Pulmonary artery endothelial cell (primary cell): ENCODE measurements at places on chromosomes 6 and 20.

DNA sequence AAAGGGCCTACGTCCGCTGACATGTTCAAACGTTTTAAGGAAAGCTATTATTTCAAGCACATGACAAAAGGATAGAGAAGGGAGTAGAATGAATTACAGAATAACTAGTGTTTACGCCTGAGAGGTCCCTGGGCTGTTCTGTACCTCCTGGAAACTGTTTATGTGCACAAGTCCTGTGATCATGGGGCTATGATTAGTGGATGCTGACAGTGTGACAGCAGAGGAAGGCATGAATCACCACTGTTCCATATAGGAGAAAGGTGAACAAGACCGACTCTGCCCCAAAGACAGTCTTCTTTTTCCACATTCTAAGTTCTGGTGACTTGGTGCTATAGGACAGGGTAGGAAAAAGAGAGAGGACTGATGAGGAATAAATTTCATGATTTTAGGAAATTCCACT is 249.2 kb upstream of the PRDM1 start:
- no peak for DNase-seq

DNA sequence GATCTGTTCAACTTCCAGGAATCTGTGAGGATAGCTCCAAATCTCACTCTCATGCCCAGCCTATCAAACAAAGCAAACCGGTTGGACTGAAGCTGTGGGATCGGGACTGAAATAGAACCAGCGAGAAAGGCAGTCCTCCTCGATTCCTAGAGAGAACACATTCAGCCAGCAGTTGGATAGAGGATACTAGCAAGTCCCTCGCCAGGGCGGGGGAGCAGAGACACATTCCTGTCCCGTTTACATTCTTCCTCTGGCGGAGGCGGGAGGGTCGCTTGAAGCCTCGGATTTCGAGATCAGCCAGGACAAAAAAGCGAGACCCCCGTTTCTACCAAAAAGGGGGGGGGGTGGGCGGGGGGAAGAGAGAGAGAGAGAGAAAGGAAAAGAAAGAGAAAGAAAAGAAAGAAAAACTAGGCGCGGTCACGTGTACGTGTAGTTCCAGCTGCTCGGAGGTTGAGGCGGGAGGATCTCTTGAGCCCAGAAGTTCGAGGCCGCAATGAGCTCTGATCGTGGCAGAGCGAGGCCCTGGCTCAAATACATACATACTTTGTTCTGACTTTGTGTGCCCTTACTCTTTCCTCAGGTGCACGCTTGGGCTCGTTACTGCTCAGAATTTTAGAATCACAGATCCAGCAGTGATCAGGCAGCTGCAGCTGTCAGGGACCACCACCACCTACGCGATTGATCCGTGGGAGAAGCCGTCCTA is 19.5 kb downstream of the ZNF311 start:
- peak; percentile 92 for DNase-seq

DNA sequence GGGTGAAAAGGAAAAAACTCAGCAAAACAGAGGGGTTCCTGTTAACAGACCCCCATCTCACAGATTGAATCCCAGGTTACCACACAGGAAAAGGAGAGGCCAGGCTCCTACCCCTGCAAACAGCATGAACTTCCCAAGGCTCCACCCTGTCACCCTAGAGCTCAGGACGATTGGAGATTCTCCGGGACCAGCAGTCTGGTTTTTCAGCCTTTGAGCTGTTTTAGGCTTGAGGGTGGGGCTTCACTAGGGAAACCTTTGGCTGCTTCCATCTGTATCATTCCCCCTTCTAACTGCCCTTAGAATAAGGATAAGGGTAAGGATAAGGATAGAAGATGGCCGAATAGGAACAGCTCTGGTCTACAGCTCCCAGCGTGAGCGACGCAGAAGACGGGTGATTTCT is 16.0 kb downstream of the C6orf58 start:
- DNase-seq, result no peak

DNA sequence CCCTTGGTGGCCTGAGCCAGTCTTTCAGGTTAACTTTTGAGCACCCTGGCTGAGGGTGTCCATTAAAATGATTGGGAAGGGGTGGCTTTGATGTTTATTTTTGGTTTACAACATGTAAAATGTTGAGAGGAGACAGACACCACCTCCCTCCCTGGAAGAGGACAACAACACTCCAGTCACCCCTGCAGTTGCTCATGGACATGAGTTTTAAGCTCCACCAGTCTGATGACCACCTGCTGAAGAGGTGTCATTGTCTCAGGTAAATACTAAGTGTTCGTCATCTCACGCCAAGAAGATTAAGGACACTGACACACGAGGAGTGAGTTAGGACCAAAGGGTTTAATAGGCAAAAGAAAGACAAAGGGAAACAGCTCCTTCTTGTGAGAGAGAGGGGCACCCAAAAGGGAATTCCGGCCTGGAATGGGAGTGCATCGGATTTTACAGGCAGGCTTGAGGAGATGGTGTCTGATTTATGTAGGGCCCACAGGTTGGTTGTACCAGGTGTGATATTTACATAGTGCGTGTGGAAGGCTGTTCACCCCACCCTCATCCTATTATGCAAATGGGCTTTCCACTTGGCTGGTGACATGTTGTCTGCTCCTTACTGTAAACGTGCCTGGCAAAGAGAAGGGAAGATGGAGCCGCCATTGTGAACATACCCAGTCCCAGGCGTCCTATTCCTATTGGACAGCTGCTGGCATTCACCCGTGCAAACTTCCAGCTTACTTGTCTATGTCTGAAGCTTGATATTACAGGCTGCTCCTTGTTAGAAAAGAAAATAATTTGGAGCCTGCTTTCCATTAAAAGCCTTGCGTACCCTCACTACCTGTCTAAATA is 6.6 kb downstream of the HLA-B start:
- no peak for DNase-seq

GRCh38 chr6:126976253-126976797 is 142.1 kb upstream of the RSPO3 start:
- DNase-seq, result no peak

- no peak for DNase-seq
Observed at GRCh38 chr6:15658181-15658744, 4.6 kb downstream of the DTNBP1 start.

GRCh38 chr6:144809969-144810368 is 524.8 kb downstream of the UTRN start:
- no peak for DNase-seq
